ENCODE measurements at places on chromosomes 6 and 20. TPM values are rescaled to one million over a fixed set of nuclear protein-coding genes. Genes with fewer than 3 reads are reported as not detected.

DNA sequence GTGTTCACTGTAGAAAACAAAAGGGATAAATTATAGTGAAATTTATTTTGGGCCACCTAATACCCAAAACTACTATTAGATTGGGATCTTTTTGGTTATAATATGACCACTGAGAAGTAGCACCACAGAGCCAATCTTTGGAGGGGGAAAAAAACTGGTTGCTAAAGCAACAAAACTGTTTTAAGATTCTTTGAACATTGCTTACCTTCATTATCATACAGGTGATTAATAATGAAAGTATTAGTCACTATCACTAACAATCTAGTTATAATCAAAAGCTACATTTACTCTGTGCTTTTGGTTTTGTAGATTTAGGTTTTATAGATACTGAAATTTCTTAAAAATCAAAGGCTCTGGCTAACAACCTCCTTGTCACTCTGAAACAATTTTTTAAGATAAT, 31.7 kb downstream of the STX7 start:
- DNase-seq, result no peak

Gene MEI4
- not detected for total RNA-seq

DNA sequence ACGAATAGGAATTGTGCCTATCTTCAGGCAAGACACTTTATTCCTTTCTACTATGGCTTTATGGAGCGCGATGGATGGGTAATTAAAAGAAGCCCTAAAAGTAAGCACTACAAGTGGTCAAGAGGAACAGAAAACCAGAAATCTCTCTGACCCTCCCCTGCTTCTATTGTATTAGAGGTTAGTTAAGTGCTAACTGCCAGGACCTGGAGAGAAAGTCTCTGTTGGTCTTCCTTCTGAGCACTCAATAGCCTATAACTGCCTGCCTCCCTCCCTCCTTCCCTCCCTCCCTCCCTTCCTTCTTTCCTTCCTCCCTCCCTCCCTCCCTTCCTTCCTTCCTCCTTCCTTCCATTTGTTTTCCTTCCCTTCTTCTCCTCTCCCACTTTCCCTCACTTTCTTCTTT, 133.7 kb downstream of the C6orf58 start:
- DNase-seq, result no peak

GRCh38 chr6:45419571-45420082, 41.9 kb upstream of the SUPT3H start:
- peak; percentile 71 for DNase-seq

Gene CGA
- not detected for total RNA-seq

DNA sequence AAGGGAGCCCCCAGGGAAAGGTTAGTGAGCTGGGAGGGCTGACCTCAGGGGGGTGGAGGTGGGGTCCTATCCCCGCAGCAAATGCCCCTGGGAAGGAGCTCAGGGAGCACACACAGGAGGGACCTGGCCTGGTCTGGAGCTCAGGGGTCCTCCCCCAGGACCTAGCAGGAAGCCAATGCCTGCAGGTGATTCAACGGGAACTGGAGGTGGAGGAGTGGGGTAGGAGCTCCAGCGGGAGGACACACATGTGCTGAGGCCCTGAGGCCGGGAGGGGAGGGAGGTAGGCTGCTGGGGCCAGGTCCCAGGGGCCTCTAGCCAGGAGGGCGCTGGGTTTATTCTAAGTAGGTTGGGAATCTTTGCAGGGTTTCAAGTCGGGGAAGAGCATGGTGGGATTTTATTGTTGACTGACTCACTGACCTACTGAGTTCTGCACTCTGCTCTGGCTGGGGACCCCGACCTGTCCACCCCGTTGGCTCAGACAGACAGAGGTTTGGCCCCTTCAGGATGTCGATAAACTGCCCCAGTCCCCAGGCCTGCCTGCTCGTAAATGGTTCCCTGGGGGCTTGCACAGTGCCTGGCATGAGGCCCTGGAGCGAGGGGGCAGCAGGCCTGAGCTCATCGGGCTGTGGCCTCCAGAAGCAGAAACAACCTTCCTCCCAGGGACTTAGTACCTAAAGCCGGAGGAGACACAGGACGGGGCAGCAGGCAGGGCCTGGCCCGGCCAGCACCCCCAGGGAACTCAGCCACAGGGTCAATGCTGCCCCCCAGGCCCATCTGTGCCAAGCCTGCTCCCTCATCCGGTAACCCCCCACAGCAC, 62.3 kb downstream of the RIPOR3 start:
- DNase-seq, result no peak

Gene IL17A
- total RNA-seq, result not detected

DNA sequence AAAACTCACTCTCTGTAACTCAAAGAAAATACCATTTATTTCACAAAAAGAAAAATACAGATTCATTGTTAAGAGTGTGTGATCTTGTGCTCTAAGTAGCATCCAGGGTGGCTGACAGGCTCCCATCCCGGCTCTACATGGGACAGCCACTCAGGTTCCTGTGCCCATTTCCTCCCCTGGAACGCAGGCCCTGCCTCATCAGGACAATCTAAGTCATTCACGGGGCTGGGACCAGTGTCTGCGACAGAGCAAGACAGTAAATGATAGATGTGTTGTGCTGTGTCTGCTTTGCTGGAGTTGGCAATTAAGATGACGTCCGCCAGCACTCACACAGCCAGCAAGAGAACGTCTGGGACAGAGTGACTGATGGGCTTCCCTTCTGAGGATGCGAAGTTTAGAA, 6.9 kb upstream of the FAM209A start:
- no peak for DNase-seq

DNA sequence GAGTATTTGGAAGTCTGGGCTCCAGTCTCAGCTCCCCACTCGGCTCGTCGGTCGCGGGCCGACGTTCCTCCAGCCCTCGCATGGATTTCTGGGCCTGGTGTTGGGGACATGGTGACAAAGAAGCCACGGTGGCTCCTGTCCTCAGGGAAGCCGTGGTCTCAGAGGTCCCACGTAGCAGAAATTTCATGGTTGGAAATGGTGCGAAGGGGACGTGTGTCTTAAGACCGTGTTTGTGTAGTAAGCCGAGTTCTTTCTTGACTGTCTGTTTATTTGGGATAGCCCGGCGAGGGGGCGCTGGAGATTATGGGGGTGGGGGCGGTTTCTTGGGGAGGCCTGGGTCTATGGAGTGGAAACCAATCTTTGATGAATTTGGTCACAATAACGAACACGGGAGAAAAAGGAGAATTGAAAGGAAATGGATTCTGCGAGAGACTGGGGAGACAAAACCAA, 23.5 kb upstream of the MAP3K7 start:
- DNase-seq, result peak; percentile 51

GRCh38 chr6:117629119-117629660, 26.9 kb upstream of the GOPC start:
- no peak for DNase-seq

Gene CUTA
- total RNA-seq, result 134 TPM

DNA sequence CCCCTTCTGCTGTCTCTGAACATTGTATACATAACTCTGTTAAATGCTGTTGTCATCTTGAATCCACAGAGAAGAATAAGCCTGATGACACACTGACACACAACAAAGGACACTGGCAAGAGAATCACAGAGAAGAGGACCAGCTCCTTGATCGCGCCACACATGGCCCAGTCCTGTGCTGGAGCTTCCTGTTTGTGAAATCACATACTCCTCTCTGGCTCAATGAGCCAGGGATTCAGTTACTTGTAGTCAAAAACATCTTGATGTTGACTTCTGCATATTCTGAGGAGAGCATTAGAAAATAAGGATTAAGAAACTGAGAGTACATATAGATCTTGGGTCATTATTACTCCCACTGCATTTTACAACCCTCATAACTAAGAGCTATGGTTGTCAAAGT, 100.1 kb downstream of the EPB41L2 start:
- DNase-seq, result no peak

DNA sequence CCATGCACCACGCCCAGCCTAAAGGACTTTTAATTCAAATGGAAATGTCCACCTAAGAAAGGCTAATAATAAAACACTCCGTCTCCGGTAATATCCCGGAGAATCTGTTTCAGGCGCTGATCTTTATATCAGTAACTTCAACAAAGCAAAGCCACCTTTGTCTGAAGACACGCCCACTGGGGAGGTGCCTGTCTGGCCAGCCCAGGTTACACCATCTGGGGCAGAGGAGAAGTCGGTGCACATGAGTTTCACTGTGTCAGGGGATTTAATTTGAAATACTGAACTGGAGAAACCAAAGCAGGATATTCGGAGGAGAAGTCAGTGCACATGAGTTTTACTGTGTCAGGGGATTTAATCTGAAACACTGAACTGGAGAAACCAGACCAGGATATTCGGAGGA, 9.4 kb downstream of the SERPINB6 start:
- DNase-seq, result no peak

Gene TCF15
- total RNA-seq, result not detected

Gene EYA4
- 7.4 TPM for total RNA-seq

GRCh38 chr6:97572943-97573342, 289.9 kb upstream of the MMS22L start:
- DNase-seq, result no peak

DNA sequence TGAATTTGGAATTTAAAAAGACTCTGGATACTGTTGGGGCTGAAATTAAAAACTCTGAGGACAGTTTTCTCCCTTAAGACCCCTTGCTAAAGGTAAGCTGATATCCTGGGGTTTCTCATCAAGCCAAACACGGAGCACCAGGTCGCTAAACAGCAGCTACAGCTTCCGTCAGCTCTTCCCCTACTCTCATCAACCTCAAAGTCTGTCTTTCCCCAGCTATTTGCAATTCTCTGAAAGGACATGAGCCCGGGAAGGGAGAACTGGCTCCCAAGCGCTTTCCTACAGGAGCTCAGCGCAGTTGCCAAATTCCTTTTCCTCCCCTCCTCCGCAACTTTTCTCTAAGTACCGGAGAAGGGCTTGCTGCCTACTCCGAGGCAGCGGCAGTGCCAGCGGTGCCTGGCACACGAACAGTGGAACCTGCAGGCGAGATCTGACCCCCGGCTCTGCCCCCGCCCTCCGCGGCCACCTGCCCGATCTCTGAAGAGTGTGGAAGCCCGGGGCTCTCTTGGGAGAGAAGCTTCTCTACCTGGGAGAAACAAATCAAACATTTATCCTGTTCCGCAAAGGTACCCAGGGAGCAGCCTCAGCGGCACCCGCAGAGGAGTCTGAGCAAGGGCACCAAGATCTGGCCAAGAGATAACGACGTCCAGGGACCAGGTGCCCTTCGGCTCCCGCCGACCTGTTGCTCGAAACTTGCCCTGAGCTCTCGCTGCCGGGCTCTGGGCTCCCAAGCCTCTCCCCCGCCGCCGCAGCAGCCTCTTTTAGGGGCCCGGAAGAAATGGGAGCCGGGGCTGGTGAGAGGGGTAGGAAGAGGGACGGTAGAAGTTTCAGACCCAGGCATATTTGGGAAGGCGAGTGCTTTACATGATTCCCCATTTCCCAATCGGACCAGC, 2.2 kb downstream of the CBLN4 start:
- peak; percentile 46 for DNase-seq

Gene LMBRD1
- total RNA-seq, result 46.5 TPM

DNA sequence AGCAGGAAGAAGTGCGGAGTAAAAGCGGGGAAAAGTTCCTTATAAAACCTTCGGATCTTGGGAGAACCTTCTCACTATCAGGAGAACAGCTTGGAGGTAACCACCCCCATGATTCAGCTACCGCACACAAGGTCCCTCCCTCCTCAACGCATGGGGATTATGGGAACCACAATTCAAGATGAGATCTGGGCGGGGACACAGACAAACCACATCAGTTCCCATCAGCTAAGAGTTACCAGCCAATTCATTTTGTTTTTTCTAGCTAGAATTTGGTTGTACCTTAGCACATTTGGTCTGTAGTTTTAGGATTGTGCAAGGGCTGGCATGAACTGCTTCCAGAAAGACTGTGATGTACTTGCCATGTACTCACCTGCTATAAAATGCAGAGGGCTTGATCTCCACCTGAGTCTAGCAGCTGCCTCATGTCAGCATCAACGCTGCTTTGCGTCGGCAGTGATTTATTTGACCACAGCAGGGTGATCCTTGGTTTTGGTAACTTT, 94.7 kb upstream of the SLC2A12 start:
- DNase-seq, result no peak

Gene SLC16A10
- total RNA-seq, result 9.2 TPM

GRCh38 chr20:19806806-19807190, 48.7 kb downstream of the RIN2 start:
- no peak for DNase-seq

- DNase-seq, result no peak
These were observed 6.9 kb upstream of the NSFL1C start for GRCh38 chr20:1473246-1474220.

Gene PAK5
- 0.28 TPM for total RNA-seq

Gene PACSIN1
- total RNA-seq, result 0.15 TPM

GRCh38 chr20:6719369-6719721, 48.1 kb upstream of the BMP2 start:
- DNase-seq, result no peak

DNA sequence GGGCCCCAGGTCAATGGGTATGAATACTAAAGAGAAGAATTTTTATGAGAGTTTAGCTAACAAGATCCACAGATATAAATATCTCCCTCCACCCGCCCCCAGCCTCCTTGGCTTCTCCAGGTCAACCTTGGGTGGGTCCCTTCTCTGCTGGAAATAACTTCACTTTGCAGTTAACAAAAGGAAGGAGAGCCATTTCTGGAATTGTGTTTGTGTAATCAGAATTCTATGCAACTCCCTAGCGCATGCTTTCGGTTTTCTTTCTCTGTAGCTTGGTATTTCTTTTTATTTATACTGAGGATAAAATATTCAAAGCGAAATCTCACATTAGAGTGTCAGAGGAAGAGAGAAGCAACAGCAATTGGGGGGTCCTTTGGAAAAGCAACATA, 27.1 kb downstream of the RIPOR2 start:
- peak; percentile 8 for DNase-seq

DNA sequence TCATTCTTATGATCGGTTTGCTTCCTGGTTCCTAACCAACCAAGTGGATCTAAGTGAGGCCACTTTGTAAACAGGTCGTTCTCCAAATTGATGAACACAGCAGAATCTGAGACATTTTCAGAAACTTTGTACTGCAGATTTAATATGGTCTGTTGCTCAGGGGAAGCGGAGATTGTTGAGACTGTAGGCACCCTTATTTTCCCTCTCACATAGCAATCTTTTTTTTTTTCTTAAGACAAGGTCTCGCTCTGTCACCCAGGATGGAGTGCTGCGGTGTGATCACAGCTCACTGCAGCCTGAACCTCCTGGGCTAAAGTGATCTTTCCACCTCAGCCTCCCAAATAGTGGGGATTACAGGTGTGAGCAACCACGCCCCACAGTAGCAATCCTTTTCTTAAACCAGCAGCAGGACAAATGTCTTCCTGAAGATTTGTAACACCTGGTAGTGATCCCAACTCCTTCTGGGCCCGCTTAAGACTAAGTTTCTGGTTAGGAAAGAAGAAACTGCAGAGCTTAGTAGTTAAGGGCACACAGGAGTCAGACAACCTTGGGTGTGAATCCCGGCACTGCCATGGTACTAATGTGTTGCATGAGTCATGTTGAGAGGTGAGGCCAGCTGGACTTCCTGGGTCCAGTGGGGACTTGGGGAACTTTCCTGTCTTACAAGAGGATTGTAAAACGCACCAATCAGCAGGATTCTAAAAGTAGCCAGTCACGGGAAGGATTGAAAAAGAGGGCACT, 48.4 kb upstream of the EZR start:
- DNase-seq, result no peak

Gene SLA2
- total RNA-seq, result 1.6 TPM

Gene PRR18
- total RNA-seq, result 1.3 TPM

Gene PBOV1
- not detected for total RNA-seq

Gene SGK1
- 299 TPM for total RNA-seq

Gene PRRT1
- total RNA-seq, result 0.57 TPM

Gene OR2H2
- not detected for total RNA-seq
